ENCODE measurements at places on chromosomes 12 and 14.

DNA sequence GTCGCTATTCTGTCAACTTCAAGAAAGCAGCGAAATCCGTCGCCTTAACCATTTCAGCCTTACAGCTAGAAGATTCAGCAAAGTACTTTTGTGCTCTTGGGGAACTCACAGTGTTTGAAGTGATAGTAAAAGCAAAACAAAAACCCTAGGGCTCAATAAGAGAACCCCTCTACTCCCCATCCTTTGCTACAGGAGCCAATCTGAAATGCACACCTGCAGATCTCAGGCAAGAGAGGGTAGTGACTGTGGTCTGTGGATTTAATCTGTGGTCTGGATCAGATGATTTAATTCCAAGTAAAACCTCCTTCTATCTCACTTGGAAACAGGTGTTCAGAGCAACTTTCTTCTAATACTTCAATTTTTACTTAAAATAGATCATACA is 422.9 kb upstream of the OR4E1 start:
- no peak for DNase-seq

DNA sequence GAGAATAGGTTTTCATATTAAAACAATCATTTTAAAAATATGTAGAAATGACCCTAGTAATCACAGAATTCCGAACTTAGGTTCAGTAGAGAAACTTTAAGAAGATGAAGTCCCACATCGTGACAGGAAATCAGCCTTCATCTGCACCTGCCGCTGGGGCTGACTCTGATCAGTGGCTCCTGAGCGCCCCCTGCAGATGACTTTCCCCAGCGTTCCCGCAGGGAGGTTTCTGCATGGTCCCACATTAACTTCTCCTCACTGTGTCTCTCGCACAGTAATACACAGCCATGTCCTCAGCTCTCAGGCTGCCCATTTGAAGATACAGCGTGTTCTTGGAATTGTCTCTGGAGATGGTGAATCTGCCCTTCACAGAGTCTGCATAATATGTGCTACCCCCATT is 1131.1 kb downstream of the TMEM121 start:
- peak; percentile 19 for DNase-seq

- no peak for DNase-seq
Measured at GRCh38 chr12:109563291-109564284, 9.7 kb downstream of the MMAB start.

- DNase-seq, result no peak
Measured at GRCh38 chr12:25463521-25463920, 89.6 kb downstream of the LMNTD1 start.

- no peak for DNase-seq
Measured at GRCh38 chr12:91017511-91018263, 12.9 kb upstream of the EPYC start.

GRCh38 chr12:110600254-110600653 is 13.7 kb upstream of the TCTN1 start:
- no peak for DNase-seq
